Camera-type eye (tissue), 1 donor: ENCODE measurements at places on chromosomes 11 and 22. TPM values are rescaled to one million over a fixed set of nuclear protein-coding genes. Genes with fewer than 3 reads are reported as not detected.

Gene PIWIL4
- total RNA-seq = 13.1 TPM

Gene KCNQ1
- 1.6 TPM for total RNA-seq

Gene CARD18
- total RNA-seq = 0.88 TPM

Gene MS4A15
- total RNA-seq = not detected

Gene CELF1
- total RNA-seq = 227 TPM

Gene NXPE1
- total RNA-seq = not detected

Gene BIRC3
- total RNA-seq = 4.1 TPM

Gene DDX6
- total RNA-seq = 293 TPM

Gene MYOD1
- 2.4 TPM for total RNA-seq

Gene ARHGAP32
- total RNA-seq = 56.8 TPM

Gene OR8A1
- not detected for total RNA-seq

Gene CD6
- 0.49 TPM for total RNA-seq

Gene OR6A2
- total RNA-seq = 0.55 TPM

Gene INS
- not detected for total RNA-seq

Gene HOATZ
- total RNA-seq = not detected

Gene RIBC2
- total RNA-seq = 4.8 TPM

Gene INPPL1
- 68.7 TPM for total RNA-seq

Gene CECR2
- total RNA-seq = 24.2 TPM

Gene SLC22A12
- total RNA-seq = not detected

Gene OR10G7
- total RNA-seq = not detected

Gene TIGD3
- total RNA-seq = 3.6 TPM

Gene CCDC188
- total RNA-seq = 1.4 TPM

Gene LRRC75B
- total RNA-seq = 16.0 TPM

Gene ASCL2
- total RNA-seq = 0.82 TPM

Gene CNTN5
- 15.6 TPM for total RNA-seq

Gene SMTNL1
- 0.88 TPM for total RNA-seq

Gene PAMR1
- 20.3 TPM for total RNA-seq

Gene EXPH5
- total RNA-seq = 10.3 TPM

Gene SH3BP1
- 7.3 TPM for total RNA-seq

Gene TBX10
- total RNA-seq = not detected

Gene MLC1
- total RNA-seq = 7.2 TPM

Gene TMEM191B
- total RNA-seq = not detected

Gene DDIAS
- 6.8 TPM for total RNA-seq

Gene MMP7
- 9.1 TPM for total RNA-seq

Gene LAYN
- total RNA-seq = 11.7 TPM

Gene KRTAP5-9
- total RNA-seq = not detected

Gene SF3A1
- 78.5 TPM for total RNA-seq

Gene USH1C
- total RNA-seq = 1.3 TPM

Gene SLCO2B1
- 9.3 TPM for total RNA-seq

Gene C22orf31
- total RNA-seq = 0.82 TPM

Gene KCNJ1
- total RNA-seq = not detected

Gene ADM2
- total RNA-seq = 1.5 TPM

Gene ZBTB16
- 26.2 TPM for total RNA-seq

Gene IGLL1
- not detected for total RNA-seq
